ENCODE measurements at places on chromosomes 5 and 9.
A peak's percentile ranks its signal among the peaks of the same experiment; 100 is the strongest.

DNA sequence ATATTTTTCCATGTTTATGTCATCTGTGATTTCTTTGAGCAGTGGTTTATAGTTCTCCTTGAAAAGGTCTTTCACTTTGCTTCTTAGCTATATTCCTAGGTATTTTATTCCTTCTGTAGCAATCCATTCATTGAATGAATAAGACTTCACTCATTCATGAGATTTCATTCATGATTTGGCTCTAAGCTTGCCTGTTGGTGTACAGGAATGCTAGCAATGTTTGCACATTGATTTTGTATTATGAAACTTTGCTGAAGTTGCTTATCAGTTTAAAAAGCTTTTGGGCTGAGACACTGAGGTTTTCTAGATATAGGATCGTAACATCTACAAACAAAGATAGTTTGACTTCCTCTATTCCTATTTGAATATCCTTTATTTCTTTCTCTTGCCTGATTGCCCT lies 15.9 kb downstream of the RLN2 start:
- no peak for DNase-seq

GRCh38 chr5:66884564-66885243 lies 288.5 kb downstream of the MAST4 start:
- no peak for DNase-seq

- DNase-seq: no peak
Observed at GRCh38 chr9:103798620-103799019, 295.5 kb upstream of the SMC2 start.

- no peak for DNase-seq
Observed at GRCh38 chr5:148909040-148909439, 82.6 kb downstream of the ADRB2 start.

- no peak for DNase-seq
Observed at GRCh38 chr9:116703634-116704033, 16.5 kb downstream of the TRIM32 start.

DNA sequence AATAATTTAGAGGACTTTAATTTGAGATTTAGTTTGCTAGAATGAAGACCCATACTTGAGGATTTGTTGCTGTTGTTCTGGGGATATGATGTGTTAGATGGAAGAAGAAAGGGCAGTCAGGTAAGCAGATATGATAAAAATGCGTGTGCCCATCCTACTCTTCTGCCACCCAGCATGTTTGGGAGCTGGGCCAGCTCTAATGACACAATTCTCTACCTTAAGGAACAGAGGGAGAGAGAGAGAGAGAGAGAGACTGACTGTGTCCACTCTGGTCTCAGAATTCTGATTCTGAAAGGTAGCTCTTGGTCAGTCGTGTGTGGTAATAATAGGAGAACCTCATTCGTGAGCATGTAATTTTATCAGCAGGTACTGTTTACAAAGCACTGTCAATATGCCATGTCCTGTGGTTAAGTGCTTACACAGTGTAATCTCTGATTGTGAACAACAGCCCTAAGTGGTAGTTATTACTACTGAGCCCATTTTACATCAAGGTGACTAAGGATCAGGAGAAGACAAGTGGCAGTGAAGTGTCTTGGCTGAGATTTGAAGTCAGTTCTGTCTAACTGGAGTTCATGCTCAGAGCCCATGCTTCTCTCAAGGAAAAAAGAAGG lies 307.4 kb upstream of the SEMA6A start:
- no peak for DNase-seq

DNA sequence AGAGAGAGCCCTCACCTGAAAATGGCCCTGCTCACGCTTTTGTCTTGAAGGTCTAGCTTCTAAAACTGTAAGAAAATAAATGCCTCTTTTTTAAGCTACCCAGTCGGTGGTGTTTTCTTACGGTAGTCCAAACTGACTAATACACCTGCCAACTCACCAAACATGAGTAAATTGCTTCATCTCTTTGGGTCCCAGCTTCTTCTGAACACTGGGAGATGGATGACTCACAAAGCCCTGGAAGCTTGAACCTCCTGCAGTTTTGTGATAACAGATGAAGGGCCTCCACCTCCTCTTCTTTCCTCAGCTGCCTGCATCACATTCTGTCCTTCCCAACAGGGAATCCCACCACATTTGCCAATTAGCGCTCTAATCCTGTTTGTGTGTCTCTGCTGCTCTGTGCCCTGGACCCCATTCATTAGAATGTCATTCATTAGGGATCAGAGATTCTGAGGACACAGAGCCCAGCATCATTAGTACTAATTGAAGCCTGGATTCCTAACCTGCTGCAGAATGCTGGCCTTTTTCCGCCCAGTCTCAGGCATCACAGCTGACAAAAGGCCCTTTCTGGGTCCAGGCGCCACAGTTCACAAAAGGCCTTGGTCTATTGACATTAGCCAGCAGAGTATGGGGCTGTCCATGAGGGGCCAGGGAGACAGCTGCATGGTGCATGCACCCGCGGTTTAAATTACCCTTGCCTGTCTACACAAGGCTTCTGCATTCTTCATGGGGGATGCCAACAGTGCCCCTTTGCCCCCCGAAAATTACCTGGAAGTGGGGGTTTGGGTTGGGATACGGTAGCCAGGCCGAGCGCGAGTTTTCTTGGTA lies 349.3 kb downstream of the SEMA5A start:
- DNase-seq: no peak

GRCh38 chr5:174607916-174608315 lies 116.5 kb upstream of the MSX2 start:
- no peak for DNase-seq

DNA sequence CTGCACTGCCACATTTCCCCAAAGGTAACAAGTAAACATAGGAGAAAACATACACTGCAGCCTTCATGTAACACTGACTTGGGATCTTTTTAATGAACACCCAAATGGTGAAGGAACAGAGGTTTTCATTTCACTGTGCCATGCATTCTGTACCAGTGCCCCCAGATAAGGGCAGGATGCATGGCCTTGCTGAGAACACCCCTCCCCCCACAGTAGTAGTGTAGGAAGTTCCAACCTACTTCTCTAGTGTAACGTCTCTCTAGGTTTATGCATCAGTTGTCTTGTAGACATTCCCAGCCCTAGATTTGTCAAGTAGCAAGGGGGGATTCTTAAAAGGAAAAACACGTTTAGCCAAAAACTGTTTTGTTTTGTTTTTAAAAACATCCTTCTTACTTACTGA lies 29.9 kb downstream of the MAP3K1 start:
- no peak for DNase-seq

GRCh38 chr5:10111571-10111970 lies 138.1 kb downstream of the ATPSCKMT start:
- DNase-seq: peak; percentile 0

- DNase-seq: peak; percentile 53
Observed at GRCh38 chr5:35202319-35203111, 27.8 kb downstream of the PRLR start.

DNA sequence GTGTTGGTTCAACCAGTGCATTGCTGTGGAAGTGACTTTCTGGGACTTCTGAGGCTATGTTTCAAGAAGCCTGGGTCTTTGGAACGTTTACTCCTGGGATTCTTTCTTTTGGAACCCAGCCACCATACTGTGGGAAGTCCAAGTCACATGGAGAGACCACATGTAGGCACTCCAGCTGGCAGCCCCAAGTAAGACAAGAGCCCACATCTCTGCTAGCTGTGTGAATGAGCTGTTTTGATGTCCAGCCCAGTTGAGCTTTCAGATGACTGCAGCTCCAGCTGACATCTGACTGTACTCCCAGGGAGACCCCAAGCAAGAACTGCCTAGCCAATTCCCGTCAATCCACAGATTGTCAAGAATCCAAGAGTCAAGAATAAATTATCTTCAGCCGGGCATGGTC lies 60.1 kb upstream of the SPATA31D4 start:
- no peak for DNase-seq

GRCh38 chr5:151757233-151758140 lies 944 bp downstream of the ATOX1 start:
- DNase-seq: no peak

DNA sequence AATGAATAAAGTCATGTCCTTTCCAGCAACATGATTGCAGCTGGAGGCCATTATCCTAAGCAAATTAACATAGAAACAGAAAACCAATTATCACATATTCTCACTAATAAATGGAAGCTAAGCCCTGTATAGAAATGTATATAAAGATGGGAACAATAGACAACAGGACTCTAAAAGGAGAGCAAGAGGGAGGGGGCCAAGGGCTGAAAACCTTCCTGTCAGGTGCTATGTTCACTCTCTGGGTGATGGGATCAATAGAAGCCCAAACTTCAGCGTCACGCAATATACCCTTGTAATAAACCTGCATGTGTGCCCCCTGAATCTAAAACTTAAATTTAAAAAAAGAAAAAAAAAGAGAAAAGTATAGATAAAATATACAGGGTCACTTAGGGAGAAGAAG lies 163.7 kb upstream of the ACO1 start:
- no peak for DNase-seq

- no peak for DNase-seq
Observed at GRCh38 chr5:41893074-41893851, 10.9 kb upstream of the RIMOC1 start.

DNA sequence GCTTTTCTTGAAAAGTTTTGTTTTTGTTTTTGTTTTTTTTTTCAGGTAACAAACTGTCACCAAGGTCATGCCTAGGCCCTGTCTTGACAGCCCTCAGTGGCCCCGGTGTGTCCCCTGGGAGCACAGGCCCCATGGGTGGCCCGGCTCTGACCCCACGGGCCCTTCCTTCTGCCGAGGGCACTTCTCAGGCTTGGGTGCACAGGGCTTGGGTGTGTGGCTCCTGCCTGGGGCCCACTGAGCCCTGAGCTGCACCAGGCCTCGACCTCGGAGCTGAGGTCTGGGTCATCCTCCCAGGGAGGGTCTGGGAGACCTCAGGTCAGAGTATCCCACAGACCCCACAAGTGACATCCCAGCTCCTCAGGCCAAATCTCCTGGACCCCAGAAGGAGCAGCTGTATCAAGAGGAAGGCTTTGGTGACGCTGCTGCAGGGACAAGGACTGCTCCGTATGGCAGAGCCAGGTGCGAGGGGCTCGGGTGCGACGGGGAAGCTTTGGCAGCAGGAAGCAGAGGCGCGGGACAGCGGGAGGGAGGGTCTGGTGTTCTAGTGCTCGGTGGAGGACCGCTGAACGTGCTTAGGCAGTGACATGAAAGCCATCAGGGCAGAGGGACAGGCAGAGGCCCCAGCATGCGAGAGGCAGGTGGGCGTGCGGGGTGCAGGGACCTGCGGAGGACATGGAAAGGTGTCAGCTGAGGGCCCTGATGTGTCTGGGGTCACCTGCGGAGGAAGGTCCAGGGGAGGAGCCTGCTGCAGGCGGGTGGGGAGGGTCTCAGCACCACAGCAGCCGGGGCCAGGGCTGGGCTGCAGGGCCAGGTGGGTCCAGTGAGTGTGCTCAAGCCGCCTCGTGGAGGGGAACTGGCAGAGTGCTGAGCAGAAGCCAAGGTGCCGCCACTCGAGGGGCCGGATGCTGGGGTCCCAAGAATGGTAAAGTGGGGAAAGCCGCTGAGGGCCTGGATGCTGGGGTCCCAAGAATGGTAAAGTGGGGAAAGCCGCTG lies 18.4 kb upstream of the SLC9A3 start:
- no peak for DNase-seq

DNA sequence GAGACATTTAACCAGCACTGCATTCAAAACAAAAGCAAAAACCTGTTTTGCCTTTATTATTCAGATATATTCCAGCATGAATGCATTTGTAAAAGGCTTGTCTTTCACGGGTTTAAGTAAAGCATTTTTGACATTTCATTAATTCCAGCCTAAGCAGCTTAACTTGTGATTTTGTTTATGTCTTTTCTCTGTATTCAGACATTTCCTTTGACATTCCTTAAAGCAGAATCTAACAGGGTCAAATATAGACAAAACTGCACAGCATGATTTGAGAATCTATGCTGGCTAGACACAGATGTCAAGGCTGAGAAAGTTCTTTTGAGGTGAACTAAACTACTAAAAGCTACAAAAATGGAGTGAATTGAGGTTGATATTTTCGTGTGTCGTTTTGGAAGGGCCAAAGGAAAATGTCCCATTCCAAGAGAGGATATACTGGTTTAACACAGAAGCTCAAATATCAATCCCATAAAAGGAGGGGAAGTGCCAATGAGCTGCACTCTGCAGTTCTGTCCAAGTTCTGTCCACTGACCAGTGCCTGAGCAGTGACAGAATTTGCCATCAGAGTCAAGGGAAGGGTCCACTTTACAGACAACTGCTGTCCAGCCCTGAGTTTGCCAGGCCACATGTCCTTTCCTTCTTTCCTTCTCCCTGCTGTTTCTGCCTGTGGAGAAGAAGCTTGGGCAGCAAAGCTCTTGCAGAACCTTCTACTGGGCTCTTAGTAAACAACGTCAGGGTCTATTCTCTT lies 198.7 kb upstream of the KLF9 start:
- no peak for DNase-seq

GRCh38 chr5:2658881-2659470 lies 92.5 kb downstream of the IRX2 start:
- no peak for DNase-seq

DNA sequence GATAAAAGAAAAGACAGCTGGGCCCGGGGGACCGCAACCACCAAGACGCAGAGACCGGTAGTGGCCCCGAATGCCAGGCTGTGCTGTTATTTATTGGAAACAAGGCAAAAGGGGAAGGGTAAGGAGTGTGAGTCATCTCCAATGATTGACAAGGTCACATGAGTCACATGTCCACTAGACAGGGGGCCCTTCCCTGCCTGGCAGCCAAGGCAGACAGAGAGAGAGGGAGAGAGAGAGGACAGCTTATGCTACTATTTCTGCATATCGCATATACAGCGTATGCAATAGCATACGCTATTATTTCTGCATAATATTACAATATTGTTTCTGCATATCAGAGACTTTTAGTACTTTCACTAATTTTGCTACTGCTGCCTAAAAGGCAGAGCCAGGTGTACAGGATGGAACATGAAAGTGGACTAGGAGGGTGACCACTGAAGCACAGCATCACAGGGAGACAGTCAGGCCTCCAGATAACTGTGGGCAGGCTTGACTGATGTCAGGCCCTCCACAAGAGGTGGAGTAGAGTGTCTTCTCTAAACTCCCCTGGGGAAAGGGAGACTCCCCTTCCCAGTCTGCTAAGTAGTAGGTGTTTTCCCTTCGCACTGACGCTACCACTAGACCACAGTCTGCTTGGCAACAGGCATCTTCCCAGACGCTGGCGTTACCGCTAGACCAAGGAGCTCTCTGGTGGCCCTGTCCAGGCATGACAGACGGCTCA lies 50.3 kb downstream of the RFX3 start:
- no peak for DNase-seq

GRCh38 chr5:89850513-89850865 lies 559.1 kb downstream of the CETN3 start:
- no peak for DNase-seq

- no peak for DNase-seq
Observed at GRCh38 chr9:108675708-108676107, 180.1 kb downstream of the ACTL7B start.

DNA sequence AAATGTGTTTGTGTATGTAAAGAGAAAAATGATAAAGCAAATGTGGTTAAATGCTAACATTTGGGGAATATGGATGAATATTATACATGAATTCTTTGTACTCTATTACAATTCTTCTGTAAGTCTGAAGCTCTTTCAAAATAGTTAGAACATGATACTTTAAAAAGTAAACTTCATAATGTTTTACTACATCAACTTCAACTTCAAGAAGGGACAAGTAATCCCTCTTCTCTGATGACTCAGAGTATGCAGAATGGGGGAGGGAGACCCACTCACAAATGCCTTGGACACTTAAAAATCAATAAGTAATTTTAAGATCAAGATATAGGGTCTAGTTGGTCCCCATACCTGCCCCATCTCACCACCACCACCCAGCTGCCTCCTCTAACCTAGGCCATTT lies 162.4 kb downstream of the ESM1 start:
- DNase-seq: no peak

GRCh38 chr9:75152416-75152815 lies 64.1 kb downstream of the OSTF1 start:
- no peak for DNase-seq

GRCh38 chr5:74903165-74903787 lies 37.1 kb upstream of the FAM169A start:
- no peak for DNase-seq

GRCh38 chr5:36877667-36878391 lies 1.3 kb downstream of the NIPBL start:
- DNase-seq: peak; percentile 28

Measured in HL-60 (cell line).